ENCODE measurements at places on chromosomes 2 and 18.

- DNase-seq = peak; percentile 73
These were observed 52.5 kb downstream of the SETBP1 start for GRCh38 chr18:44733069-44733753.

GRCh38 chr18:27685091-27685490 is 491.8 kb downstream of the CDH2 start:
- no peak for DNase-seq

DNA sequence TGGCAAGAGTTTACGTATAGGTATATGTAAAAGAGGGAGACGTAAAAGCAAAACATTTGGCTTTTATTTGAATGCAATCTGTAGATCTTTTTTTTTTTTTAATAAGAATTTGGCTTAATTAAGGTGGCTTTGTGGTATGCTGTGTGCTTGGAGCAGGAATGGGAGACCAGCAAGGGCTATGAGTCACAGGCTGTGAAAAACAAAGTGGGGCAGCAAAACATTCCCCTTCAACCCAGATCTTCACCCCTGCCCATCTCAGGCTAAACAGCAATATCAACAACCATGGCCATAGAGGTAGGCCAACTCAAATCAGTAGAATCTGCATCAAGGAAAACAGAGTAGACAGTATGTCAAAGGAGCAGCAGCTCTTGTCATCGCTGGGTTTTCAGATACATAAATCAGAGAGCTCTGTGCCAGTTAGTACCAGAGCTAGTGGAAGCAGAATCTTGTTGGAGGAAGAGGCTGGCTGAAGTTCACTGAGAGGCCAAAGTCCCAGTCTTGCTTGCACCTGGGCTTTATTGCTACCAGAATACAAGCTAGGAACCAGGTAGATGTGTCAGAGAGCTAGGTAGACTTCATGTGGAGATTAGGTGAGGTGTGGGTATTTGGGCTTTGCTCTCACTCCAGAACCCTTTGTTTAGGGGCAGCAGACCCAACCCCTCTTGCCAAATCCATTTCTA is 191.5 kb upstream of the FANCL start:
- no peak for DNase-seq

- DNase-seq = no peak
These were observed 97.2 kb downstream of the IRS1 start for GRCh38 chr2:226702376-226702775.

GRCh38 chr18:50674307-50674980 is 114.6 kb downstream of the MAPK4 start:
- no peak for DNase-seq

GRCh38 chr2:86704459-86704971 is 15.6 kb upstream of the RMND5A start:
- peak; percentile 81 for DNase-seq

DNA sequence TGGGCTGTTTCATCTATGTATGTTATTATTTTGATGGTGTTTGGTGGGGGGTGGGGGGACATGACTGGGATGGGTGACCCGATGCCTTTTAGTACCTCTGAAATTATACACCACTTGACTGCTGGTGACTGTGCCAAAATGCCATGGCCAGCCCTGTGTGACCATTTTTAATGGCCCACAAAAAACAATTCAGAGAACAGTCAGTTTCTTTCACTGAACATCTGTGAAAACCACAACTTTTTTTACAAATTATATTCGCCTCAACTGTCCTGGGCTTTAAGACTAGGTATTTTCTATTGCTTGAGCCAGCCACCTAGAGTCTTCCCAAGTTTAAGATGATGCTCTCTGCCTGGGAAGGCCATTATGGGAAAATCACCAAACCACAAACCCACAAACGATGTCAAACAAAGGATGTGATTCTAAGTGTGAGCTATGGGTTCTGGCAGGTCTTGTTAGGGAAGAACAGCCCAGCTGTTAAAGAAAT is 33.9 kb downstream of the FN1 start:
- DNase-seq = peak; percentile 85

DNA sequence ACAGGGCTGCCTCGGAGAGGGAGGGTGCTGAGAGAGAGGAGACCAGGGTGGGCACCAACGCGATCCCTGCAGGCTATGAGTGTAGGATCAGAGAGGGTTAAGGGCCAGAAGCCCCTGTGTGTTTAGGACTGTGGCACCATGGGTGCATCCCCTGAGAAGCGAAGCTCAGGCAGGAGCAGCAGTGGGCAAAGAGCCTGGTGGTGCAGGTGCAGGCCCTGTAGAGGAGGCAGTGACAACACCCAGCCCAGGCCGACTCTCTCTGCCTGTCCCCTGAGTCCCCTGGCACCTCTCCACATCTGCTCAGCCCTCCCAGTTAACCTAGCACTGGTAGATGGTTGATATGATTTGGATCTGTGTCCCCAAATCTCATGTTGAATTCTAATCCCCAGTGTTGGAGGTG is 139.8 kb downstream of the RNF152 start:
- no peak for DNase-seq

GRCh38 chr18:35711227-35711626 is 129.7 kb downstream of the GALNT1 start:
- no peak for DNase-seq

GRCh38 chr18:49886891-49887764 is 73.8 kb upstream of the ACAA2 start:
- no peak for DNase-seq

DNA sequence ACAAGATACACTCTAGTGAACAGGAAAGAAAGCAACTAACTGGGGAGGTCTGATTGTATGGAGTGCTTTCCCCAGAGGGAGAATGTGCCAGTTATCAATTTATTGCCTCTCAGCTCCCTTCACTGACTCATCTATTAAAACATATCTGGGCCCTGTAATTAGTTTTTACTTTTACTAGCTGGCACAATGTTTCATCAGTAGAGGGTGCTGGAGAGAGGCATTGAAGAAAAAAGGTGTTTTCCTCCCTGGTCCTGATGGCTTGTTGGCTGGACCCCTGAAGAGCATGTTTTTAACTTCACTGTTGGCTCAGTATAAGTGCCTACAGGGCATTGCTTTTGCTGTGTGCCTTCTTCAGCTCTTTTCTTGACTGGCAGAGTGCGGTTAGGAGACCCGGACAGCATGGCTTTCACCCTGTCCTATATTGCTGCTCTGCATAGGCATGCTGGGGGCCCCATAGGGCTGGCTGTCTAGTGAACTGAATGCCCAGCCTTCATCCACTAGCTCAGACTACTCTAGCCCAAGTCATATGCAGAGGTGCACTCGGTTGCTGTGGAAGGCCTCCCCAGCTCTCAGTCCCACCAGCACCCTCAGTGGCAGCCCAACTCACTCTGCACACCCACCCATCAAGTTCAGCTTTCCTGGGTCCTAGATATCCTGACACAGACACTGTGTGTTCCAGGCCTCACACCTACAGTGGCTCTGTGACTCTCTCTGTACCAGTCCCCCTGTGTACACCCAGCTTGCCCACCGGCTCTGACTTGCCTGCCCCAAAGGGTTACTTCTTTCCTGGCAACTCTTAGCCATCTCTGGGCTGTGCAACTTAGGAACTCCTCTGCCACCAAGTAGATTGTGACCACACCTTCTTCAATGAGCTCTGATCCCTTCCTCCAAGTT is 62.3 kb upstream of the ACYP2 start:
- no peak for DNase-seq

- DNase-seq = no peak
These were observed 216.9 kb upstream of the TNP1 start for GRCh38 chr2:217076657-217077232.

DNA sequence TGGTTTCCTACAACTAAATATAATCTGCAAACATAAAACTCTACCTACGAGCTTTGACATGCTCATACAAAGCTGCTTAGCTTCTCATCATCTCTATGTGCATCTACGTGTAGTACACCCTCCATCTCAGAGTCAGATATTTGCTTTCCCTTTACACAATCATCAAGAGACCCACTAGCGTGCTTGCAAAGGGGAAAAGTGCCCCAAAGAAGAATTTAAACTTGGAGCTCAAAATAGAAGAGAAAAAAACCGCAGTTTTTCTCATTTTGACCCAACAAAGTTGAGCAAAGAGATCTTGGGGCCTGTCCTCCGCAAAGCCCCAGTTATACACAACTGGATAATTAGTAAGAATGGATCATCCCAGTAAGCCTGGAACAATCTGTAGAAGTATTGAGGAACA is 104.1 kb downstream of the PAX3 start:
- DNase-seq = no peak

DNA sequence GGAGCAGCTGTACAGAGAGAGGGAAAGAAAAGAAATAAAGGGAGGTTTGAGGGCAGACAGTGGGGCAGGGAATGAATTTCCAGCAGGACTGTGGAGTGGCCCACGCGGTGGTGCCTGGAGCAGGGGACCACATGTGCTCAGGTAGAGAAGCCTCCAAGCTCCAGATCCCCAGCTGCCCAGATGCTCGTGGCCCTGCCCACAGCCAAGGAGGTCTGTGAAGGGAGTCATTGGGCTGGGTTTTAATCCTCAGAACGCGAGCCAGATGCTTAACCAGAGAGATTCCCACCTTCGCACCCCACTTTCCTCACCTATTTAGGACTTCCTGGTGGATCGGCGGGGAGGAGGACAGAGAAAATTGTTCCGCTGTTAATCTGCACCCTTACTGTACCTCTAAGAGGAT is 369.4 kb downstream of the PARD3B start:
- DNase-seq = no peak

- peak; percentile 18 for DNase-seq
These were observed 3.0 kb downstream of the HOXD8 start for GRCh38 chr2:176132205-176133171.

- DNase-seq = peak; percentile 33
These were observed 12.3 kb upstream of the PTMA start for GRCh38 chr2:231696004-231696367.

DNA sequence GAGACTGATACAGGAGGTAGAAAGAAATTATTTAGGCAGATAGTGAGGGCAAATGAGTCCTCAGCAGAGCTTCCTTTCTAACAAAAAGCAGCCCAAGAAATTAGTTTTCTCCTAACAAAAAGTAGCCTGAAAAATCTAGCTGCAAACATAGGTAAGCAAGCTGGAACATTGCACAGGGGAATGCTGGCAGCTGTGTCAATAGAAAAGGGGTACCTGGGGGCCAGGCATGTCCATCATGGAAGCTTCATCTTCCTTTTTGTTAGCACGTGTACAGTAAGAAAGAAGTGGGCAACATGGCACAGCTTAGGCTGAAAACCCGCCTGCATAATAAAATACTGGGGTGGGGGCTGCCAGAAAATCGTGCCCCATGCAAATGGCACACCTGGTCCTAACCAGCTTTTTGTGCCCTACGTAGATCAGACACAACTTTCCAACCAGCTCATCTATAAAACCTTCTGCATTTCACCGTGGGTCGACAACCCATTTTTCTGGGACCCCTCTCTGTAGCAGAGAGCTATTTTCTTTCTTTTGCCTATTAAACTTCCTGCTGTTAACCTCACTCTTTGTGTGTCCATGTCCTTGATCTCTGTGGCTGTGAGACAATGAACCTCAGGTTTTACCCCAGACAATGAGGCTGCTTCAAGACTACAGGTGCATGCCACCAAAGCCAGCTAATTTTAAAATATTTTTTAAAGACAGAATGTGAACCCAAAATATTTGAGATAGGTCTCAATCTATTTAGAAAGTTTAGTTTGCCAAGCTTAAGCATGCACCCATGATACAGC is 6.6 kb upstream of the MTHFD2 start:
- DNase-seq = no peak

- DNase-seq = peak; percentile 35
These were observed at the start of gene GAD1 for GRCh38 chr2:170816504-170817092. Gene GAD1, plus strand, starts transcription at chr2:170816887. Its CDS starts 1,705 bp downstream, at chr2:170818592.

GRCh38 chr2:233331536-233331935 is 22.8 kb upstream of the DGKD start:
- DNase-seq = no peak

GRCh38 chr2:71787476-71788185 is 334.3 kb downstream of the DYSF start:
- no peak for DNase-seq

DNA sequence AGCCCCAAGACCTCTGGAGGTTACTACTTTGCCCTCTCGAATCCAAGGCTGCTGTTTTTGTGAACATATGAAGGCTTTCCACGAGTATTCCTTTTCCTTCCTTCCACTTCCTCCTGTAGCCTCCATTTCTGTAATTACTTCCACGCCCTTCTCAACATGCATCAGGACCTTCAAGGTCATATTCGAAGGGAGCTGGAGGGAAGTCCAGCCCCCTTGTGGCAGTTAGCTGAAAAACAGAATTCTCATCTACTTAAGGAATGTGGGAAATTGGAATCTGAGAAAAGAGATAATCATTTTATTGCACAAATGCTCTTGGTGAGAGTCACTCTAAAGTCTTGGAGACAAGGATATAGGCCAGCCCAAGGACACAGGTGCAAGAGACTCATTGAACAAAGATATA is 1000.2 kb downstream of the TDRD15 start:
- peak; percentile 4 for DNase-seq

DNA sequence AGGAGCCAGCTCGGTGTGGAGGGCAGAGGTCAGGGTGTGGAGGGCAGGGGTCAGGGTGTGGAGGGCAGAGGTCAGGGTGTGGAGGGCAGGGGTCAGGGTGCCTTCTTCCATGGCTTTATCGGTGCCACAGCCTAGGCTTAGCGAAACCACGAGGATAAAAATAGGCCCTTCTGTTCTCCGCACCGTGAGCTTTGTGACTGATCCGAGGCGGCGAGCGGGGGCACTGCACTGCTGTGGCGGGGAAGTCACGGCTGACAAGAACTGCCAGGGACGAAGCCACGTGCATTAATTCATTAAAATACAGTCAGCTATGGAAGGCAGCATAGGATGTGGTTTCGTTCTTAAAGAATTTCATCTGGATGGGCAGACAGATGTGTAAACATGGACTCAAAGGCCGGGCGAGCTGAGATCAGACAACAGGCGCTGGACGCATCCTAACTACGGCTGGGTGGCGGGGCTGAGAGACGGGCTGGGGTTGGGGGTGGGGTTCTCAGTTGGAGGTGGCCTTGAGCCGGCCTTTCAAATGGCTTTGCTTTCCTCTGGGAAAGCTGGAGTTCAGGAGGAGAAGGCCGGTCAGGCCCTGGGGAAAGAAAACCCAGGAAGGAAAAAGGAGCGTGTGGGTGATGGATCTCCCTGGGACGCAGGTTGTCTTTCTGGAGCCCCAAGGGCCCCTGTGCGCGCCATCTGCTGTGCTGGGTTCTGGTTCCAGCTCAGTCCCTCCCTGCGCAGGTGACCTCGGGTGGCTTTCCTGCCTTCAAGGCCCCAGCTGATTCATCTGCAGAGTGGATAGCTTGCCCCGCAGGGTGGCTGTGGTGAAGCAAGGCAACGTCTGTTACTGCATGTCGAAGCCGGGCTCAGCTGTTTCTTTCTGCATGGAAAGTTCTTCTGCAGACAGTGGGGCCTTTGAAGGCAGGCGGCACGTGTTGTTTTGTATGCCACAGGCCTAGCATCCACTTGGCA is 958 bp upstream of the ALLC start:
- DNase-seq = peak; percentile 74

DNA sequence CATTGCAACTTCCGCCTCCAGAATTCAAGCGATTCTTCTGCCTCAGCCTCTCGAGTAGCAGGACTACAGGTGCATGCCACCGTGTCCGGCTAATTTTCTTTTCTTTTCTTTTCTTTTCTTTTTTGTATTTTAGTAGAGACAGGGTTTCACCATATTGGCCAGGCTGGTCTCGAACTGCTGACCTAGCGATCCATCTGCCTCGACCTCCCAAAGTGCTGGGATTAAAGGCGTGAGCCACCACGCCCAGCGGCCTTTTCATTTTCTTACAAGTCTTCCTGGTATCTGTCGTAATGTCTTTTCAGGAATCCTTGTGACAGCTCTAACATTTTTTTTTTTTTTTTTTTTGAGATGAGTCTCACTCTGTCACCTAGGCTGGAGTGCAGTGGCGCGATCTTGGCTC is 66.4 kb upstream of the EDAR start:
- no peak for DNase-seq

GRCh38 chr18:60892441-60892840 is 440.8 kb upstream of the CDH20 start:
- DNase-seq = peak; percentile 59

- DNase-seq = peak; percentile 61
These were observed 63.6 kb upstream of the ACSL3 start for GRCh38 chr2:222797261-222797660.

- DNase-seq = peak; percentile 24
These were observed 42.6 kb downstream of the GALNT1 start for GRCh38 chr18:35624146-35624545.

Measured in choroid plexus epithelial cell (primary cell).